ENCODE measurements at places on chromosomes 12 and 14.

GRCh38 chr12:130051900-130052299 lies 110.4 kb upstream of the FZD10 start:
- no peak for DNase-seq

GRCh38 chr14:93977790-93978581 lies 1.6 kb upstream of the ASB2 start:
- DNase-seq, result no peak

DNA sequence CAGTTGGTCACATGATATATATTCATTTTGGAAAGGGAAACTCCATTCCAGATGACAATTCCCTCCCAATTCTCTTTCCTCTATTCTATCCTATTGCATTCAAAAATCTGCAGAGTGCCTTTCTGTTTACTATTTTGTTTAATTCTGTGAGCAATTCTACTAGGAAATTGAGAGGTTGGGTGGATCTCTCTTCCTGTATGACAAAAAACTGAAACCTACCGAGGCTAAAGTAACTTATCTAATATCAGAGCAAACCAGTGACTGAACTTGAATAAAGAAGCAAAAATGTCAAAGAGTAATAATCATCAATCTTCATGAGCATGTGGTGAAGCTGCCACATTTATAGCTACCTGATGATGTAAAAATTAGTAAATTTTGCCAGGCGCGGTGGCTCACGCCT lies 16.6 kb upstream of the ACTN1 start:
- no peak for DNase-seq

DNA sequence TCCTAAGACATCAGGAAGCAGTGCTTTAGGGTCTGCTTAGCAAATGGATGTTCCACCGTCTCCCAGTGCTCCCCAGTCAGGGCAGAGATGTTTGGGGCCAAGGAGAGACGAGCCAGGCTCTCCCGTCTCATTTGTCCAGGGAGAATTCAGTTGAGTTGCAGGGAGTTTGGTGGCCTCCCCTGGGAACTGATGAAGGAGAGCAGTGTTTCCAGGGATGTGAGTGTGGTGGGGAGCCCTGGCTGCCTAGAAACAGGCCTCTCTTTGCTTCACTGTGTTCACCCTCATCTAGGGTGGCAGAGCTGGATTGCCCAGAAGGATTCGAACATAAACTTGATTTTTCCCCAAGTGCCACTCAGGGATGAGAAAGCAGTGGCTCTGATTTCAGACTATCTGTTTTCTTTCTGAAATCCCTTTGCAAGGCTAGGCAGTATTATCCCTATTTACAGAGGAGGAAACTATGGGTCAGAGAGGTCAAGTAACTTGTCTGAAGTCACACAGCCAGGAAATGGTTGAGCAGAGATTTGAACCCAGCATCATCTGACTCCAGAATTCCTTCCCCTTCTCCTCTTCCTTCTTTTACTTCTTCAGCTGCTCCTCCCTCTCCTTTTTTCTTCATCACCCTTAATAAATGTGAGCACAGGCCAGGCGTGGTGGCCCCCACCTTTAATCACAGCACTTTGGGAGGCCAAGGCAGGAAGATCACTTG lies 6.6 kb downstream of the TPCN1 start:
- no peak for DNase-seq

DNA sequence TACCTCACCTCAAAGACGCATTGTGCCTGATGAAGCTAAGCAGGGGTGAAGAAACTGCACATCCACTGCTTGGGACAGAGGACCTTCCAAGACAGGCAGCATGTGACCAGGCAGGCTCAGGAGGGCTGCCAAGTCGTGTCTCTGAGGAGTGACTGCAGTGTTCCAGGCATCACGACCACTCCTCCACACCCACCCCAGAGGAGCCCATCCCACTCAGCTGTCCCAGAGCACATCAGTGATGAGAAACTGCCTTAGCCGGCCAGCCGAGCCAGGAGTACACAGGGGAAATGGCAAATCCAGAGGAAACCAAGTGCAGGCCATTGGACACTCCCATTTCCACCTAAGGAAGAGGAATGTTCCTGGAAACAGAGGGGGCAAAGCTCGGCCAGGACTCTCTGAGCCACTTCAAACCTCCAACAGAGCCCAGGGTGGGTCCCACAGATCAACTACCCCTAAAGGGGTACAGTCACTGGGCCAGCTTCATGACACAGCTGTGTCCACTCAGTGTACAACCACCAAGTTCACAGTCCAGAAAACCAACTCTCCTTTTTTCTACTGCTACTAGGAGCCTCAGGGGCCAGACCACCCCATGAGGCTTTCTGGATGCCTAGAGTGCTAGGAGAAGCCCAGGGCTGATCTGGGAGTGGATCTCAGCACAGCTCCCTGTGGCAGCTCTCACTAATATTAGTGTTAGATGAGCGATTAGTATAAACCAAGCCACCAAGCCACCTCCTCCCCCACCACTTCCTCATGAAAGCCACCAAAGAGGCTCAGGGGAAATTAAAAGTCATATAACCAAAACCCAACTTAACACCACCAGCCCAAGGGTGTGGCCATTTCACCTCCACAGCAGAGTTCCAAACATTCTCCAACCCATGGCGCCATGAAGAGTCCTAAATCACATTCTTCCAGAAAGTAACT lies 15.4 kb downstream of the PXN start:
- no peak for DNase-seq

DNA sequence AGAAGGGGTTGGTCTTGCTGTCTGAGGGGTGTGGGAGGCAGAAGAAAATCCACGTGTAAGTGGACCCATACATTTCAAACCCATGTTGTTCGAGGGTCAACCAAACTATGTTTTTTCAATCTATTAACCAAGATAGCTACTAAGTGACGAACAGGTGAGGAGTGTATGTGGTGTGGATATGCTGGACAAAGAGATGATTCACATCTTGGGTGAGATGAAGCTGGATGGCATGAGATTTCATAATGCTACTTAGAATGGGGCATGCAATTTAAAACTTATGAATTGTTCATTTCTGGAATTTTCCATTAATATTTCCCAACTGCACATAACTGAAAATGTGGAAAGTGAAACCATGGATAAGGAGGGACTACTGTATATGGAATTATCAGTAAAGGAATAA lies 17.9 kb upstream of the KTN1 start:
- no peak for DNase-seq

DNA sequence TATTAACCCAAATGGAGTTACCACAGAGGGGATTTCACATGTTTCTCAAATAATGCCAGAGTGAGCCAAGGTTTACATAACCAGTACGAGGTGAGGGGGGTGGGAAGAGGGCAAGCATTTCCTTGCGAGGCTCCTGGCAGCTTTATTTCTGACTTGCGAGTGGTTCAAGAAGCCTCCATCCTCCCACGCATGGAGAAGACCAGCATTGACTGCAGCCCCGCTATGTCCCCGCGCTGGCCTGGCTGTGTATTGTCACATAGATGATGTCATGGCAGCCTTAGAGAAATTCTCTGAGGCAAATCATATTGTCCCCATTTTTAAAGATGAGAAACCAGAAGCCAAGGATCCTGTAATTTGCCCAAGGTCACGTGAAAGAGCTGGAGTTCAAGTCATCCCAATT lies 188.2 kb downstream of the CACNA1C start:
- no peak for DNase-seq

DNA sequence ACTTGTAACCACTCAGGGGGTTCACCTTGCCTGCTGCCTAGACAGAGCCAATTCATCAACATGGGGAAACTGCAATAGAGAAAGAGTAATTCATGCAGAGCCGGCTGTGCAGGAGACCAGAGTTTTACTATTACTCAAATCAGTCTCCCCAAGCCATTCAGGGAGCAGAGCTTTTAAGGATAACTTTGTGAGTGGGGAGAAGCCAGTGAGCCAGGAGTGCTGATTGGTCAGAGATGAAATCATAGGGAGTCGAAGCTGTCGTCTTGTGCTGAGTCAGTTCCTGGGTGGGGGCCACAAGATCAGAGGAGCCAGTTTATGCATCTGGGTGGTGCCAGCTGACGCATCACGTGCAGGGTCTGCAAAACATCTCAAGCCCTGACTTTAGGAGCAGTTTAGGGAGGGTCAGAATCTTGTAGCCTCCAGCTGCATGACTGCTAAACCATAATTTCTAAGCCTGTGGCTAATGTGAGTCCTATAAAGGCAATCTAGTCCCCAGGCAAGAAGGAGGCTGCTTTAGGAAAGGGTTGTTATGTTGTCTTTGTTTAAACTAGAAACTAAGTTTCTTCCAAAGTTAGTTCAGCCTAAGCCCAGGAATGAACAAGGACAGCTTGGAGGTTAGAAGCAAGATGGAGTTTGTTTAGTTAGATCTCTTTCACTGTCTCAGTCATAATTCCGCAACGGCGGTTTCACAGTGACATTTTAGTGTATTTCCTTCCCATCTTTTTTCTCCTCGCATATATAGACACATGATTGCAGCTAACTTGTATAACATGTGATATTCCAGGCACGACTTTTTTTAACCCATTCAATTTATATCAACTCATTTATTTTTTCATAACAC lies 68.9 kb upstream of the NCOR2 start:
- peak; percentile 60 for DNase-seq

DNA sequence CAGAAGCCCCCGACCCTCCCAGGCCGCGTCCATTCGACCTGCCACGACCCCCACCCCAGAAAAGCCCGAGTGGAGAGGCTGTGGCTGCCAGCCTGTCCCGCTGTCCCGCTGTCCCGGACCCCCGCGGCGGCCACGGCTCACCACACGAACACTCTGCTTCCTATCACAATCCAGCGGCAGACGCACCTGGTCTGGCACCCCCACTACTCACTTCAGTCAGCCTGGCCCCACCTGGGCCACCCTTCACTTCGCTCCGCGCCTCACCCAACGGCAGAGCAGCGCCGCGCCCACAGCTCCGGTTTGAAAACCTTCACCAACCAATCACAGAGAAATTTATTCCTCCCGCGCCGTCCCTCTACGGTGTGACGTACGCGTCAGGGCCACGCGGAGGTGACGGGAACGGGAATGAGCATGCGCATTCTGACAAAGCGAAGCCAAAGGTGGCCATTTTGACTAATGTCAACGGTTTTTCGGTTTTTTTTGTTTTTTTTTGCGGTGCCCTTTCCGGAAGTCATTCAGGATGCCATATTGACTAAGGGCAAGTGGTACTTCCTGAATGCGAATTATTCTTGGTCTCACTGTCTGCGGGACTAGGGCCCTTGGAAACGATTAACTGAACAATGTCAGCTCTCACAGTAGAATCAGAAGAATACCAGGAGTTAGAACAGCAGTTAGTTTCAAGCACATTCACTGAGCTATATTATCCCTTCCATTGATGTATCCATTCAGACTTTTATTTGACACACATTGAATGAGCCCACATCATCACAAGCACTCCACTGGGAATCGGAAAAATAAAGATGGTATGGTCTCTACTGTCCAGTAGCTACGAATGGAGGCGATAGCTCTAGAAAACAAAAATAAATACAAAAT lies at the start of gene RACGAP1:
TSS of gene RACGAP1 (minus strand) at position 308 of the 873 bp plus-strand sequence. CDS start 8,779 bp downstream, outside the sequence.
- peak; percentile 99 for DNase-seq

DNA sequence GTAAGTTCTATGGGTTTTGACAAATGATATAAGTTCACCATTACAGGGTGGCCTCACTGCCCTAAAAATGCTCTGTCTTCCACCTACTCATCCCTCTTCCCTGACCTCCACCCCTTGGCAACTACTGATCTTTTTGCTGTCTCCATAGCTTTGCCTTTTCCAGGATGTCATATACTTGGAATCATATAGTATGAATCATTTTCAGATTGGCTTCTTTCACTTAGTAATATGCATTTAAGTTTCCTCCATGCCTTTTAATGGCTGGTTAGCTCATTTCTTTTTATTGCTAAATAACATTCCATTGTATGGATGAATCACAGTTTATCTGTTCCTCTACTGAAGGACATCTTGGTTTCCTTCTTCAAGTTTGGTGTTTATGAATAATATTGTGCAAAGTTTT lies 14.0 kb upstream of the PEX5 start:
- peak; percentile 60 for DNase-seq

DNA sequence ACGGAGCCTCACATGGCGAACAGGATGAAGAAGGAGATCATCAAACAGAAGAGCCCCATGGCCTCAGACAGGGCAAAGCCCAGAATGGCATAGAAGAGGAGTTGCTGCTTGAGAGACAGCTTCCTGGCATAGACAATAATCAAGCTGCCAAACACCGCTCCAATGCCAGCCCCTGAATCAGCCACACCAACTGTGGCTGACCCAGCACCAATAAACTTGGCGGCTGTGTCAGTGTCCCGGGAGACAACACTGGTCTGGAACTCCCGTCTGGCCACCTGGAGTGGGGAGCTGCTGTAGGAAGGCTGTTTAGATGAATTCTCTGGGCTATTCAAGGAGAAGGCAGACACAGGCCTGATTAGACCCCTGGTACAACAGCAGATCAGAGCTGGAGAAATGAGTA lies 100.1 kb downstream of the HEATR5A start:
- DNase-seq, result no peak

DNA sequence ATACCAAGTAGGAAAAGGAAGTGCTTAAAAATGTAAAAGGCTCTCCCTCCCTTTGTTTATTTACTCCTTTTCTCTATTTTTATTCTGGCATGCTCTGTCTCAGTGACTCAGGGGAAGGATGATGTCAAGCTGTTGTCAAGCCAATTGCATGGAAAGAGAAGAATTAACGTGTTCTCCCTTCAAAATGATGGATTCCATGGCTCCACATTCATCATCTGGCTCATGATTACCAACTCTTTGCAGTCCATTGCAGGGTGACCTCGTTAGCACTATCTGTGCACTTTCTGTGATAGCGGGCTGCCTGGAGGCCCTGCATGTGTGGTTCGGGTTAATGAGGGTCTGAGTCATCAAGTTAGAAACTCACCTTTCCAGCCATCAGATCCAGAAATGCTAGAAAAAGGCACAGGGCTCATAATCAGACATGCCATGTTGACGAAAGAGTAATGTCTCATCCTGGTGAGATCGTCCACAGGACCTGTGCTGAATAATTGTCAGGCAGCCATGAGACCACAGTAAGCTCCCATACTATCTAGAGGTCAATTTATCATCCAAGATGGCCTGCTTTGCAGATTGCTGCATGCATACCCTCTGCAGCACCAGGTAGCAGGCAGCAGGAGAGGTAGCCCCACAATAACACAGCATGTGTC lies 79.2 kb upstream of the BTG1 start:
- peak; percentile 35 for DNase-seq

- peak; percentile 66 for DNase-seq
Observed at GRCh38 chr12:50062728-50063460, 5.5 kb downstream of the ASIC1 start.

DNA sequence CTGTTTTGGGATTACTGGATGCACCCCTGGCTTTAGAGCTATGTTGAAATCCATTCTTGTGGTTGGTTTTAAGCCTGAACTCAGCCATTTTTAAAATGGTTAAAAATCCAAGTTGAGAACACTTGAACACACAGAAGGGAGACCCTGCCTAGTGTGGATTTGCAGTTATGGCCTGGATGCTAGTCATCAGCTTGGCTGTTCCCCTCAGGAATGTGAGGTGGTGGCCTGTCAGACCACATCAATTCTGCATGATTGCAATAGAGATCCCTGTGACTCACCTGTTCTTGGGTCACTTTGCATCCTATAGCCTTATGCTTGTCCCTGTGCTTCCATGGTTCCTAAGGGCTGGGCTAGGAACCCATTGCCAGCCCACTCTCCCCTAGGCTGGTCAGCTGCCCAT lies 454.1 kb downstream of the ATP23 start:
- DNase-seq, result peak; percentile 74

GRCh38 chr14:55062517-55063351 lies 11.3 kb downstream of the MAPK1IP1L start:
- DNase-seq, result no peak

Measured in fibroblast of upper back skin (primary cell).